Keratinocyte (primary cell): ENCODE measurements at places on chromosomes 1 and 21.

- no peak for DNase-seq
These were observed 49.8 kb downstream of the HLCS start for GRCh38 chr21:36916718-36917117.

DNA sequence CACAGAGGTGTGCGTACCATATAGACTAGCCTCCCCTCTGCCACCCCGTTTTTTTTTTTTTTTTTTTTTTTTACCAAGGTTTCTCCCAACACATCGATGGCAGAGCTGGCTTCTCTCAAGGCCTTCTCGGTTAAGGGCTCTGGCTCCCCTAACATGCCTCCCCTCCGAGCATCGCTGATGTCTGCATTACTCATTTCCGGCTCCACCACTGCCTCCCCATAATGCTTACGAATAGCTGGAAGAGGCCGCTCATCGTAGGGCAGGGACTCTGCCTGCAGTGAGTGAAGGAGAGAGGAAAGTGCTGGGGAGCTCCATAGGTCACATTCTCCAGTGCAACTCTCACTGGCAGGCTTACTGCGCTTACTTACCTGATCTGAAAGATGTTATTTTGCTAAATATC, 20.6 kb downstream of the CEP104 start:
- DNase-seq, result no peak

GRCh38 chr1:211497489-211498045, 5.6 kb upstream of the RD3 start:
- DNase-seq, result no peak

DNA sequence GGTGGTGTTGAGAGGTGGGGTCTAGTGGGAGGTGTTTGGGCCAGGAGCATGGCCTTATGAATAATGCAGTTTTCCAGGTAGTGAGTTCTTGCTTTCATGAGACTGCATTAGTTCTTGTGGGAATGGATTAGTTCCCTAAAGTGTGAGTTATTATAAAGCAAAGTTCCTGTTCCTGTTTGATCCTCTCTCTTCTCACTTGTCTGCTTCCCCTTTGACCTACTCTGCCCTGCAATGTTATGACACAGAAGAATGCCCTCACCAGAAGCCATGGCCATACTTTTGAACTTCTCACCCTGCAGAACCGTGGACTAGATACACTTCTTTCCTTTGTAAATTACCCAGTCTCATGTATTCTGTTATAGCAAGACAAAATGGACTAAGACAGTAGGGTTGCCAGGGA, 53.6 kb downstream of the MAP3K7CL start:
- no peak for DNase-seq

GRCh38 chr1:196577386-196577785, 30.9 kb downstream of the KCNT2 start:
- no peak for DNase-seq

- no peak for DNase-seq
These were observed 20.0 kb downstream of the AHCYL1 start for GRCh38 chr1:110004583-110004982.

DNA sequence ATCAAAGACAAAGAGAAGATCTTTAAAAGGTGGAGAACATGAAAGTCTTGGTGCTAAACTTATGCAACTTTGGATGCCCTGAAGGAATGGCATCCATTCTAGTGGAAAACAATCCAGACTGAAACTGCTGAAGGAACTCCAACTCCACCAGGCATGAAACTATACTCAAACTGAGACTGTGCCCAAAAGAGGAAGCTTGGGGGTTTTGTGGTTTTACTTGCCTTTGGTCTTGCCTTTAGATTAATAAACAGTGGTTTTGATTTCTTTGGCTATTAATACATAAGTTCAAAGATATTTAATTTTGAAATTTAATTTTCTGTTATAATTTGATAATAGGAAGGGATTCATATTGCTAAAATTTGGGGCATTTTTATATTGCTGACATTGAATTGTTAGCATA, 17.4 kb upstream of the SLC30A10 start:
- DNase-seq, result no peak

- no peak for DNase-seq
These were observed 2.3 kb downstream of the ADGRB2 start for GRCh38 chr1:31761883-31762282.

- DNase-seq, result no peak
These were observed 64.2 kb downstream of the MEF2D start for GRCh38 chr1:156436141-156437036.

- DNase-seq, result no peak
These were observed 384.6 kb downstream of the RRAGC start for GRCh38 chr1:38474738-38475623.

GRCh38 chr1:112704934-112705627, 1.8 kb downstream of the RHOC start:
- DNase-seq, result peak; percentile 88
